KBM-7 (cell line): ENCODE measurements at places on chromosomes 5 and 9.

DNA sequence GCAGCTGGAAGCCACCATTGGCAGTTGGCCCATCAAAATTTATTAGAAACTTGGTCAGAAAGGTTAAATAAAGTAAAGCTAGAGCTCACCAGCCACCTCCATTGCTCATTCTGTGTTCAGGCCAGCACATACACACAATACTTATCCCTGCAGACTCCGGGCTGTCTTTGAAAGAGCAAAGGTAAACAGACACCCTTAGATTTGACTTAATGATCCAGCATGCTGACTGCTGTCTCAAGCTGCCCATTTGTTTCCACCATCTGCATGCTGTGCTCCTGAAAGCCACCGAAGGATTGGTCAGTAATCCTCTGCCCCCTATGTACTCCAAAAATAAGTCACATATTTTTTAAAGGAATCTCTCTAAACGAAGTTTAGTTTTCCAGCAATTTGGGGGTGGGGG, 1059.8 kb upstream of the DMAC1 start:
- no peak for DNase-seq

DNA sequence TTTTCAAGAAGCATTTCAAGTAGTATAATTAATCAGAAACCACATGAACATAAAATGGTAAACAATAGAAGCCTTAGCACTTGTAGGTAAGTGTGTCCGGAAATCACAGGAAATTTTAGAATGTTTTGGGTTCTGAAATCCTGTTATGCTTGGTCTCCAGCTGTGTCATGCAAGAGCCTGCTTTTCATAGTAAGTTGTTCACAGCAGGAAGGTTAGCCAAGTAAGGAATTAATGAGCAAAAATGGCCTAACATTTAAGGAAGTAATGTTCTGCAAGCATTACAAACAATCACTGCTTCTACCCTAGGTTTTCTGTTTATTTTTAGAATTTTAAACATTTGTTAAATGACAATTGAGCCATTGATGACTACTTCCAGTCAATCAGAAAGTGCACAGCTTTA, 669.5 kb downstream of the SLCO4C1 start:
- no peak for DNase-seq

GRCh38 chr9:10875752-10876151, 262.9 kb upstream of the PTPRD start:
- DNase-seq, result no peak

DNA sequence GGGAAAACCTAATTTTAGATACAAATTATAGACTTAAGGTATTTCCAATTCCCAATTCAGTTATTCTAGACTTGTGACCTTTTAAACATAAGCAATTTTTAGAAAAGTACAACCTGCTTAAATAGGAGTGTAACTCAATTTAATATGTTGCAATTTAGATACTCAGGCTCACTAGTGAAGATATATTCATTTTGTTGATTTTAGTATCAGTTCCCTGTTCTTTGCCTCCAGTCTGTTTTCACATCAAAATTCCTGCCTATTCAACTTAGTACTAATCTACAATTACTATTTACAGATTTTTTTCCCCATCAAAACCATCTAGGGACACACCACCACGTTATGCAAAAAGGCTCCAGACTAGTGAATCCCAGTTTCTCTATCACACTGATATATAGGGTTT, 30.4 kb downstream of the PWWP2A start:
- no peak for DNase-seq

DNA sequence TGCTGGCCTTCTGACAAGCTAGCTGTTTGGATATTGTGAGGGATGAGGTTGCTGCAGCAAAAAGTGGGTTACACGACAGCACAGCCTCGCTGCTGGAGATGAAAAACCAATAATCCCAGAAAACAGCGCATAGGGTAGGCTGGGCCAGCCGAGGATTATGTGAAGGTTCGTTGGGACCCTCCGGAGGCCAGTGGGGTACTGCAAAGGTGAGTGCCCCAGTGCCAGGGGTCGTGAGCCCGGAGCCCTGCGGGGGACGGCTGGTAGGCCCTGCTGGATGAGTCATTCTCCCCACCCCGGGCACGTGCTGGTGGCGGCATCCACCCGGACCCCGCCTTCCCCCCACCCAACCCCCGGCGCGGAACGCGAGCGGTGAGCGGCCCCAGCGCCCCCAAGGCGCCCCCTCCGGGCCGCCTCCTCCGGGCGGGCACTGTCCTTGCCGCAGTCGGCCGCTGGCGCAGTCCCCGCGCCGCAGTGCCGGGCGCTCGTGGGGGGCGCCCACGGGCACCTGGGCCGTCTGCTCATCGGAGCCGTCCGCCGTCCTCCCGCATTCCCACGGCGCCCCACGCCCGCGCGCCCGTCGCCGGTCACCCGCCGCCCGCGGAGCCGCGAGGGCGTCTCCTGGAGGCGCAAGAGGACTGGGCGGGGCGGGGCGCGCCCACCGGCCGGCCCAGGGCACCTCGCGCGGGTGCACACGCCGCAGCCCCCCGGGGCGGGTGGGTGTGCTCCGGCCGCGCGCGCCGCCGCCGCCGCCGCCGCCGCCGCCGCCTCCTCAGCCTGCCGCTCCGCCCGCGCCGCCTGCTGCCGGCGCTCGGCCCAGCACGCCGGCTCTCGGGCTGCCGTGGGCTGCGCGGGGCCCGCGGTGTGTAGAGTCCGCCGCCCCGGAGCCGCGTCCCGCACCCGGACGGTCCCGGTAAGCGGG, at the start of gene PHF24:
Gene PHF24, plus strand, starts transcription at position 794 of the 919 bp plus-strand sequence. CDS start 13,014 bp downstream, outside the sequence.
- DNase-seq, result no peak

DNA sequence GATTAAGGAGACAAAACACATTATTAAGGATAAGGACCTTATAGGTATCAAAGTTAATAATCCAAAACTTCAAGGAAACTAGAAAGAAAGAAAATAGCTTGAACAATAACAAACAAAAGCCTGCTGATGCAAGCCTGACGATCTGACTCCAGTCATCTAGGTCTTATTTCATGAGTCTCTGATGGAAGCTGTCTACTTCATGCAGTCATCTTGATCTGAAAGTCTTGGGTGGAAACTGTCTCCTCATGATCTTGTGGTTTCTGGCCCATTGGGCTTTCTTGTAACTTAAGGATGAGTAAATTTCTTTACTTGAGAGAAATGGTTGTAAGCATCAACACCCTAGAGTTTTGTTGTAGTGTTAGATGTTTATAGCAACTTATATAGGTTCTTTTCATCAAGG, 20.6 kb upstream of the PSIP1 start:
- no peak for DNase-seq
